Right ventricle myocardium inferior (tissue), 1 donor: ENCODE measurements at places on chromosomes 2 and 18. TPM values are rescaled to one million over a fixed set of nuclear protein-coding genes. Genes with fewer than 3 reads are reported as not detected.

GRCh38 chr18:55610506-55610905 lies 22.5 kb upstream of the TCF4 start:
- DNase-seq = no peak

DNA sequence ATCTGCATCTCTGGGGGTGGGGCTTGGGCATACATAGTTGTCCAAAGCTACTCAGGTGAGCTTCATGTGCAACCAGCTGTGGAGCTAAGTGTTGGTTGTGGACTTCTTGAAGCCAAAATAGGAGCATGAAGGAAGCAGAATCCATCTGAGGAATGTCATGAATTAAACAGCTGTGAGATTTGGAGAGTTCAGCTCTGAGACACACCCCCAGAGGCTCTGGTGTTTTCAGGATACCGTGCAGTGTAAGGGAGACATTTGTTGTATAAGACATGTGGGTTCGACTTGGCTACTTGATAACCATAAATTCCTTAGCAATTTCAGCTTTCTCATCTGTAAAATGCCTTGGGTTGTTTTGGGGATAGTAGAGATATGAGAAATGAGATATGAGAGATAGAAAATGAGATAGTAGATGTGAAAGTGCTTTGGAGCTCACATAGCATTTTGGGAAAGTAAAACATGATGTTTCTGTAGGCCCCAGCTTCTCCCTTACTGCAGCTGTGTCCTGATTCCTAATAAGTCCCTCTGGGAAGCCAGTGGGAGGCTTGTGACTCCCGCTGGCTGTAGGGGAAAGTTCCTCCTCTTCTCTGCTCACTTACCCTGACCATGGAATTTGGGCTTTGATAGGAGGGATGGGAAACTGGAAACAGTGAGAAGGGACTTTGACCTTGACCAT lies 50.0 kb downstream of the DPYSL5 start:
- DNase-seq = no peak

DNA sequence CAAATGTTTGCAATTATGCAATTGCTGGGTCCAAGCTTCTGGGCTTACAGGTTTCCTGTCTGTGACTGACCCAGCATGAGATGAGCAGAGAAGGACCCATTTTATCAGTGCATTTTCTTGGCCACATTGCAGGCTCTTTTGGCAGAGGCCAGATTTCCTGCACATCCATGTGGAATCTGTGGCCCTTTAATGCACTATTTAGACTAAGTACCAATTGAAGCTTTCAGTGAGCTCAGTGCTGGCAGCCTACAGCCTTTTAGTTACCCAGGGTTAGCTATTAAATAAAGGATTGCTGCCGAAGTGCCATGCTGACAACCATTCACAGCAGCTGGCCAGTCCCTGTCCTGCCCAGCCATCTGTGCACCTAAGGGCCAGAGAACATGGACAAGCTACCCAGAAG lies 165.0 kb downstream of the ANKRD30B start:
- no peak for DNase-seq

- DNase-seq = no peak
These were observed 99.9 kb downstream of the PARD3B start for GRCh38 chr2:204645018-204645773.

DNA sequence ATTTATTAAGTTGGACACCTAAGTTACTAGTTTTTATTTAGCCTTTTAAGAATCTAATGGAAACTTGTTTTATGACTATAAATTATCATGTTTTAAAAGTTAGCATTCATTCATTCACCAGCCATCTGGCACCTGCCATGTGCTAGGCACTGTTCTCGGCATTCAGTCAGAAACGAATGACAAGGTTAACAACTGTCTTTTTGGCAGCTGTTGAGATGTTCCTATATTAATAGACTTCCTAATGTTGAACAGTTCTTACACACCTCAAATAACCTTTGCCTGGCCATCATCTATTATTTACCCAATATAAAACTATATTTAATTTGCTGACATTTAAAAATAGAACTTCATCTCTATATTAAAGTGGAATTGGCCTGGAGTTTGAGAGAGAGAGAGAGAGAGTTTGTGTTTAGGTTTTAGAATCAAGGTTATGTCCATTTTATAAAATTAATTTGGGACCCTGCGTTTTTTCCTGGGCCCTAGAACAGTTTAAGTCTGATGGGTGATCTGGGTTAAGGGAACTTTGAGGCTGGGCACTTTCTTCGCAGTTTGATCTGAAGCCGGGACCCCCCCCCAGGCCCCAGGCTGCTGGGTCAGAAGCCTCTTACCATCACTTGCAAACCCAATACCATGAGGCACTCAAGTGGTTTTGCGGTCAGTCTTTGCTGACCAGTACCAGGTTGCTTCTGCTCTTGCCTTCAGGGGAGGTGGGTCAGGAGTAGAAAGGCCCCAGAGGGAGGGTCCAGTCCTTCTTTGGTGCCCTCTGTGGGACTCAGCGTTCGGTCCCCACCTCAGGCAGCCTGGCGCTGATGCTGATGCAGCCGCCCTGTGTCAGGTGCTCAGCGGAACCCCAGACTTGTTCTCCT lies 48.3 kb upstream of the ASB1 start:
- no peak for DNase-seq

DNA sequence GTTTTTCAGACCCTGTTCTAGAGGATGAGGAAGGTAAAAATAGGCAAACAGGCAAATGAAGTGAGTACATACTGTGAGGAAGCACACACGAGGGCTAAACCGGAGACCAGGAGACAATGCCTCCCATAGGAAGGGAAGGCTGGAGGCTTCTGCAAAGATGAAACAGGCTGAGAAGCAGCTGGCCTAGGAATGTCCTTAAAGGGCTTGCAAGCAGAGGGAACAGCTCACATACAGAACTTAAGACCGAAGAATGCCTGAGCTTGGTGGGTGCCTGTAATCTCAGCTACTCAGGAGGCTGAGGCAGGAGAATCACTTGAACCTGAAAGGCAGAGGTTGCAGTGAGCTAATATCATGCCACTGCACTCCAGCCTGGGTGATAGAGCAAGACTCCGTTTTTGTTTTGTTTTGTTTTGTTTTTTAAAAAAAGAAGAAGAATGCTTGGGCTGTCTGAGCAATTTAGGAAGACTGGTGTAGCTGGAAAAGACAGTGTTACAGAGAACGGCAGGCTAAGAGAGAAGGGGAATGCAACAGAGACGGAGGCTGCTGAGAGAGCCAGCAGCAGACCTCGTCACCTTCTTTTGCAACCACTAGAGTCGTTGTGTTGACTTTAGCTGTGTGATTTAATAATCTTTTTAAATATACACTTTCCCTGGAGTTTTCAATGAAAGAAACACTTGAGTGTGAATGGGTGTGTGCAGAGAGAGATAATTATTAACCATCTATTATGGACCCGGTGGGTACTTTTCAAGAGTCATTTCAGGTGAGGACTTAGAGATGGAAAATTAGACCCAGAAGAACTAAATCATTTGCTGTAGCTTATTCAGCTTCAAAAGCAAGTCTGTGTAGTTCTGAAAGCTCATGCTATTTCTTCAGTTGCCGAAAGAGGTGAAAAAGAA lies 232.8 kb downstream of the GALR1 start:
- DNase-seq = no peak

- DNase-seq = peak; percentile 81
These were observed at the start of gene CLIP4 for GRCh38 chr2:29114946-29115609. CLIP4 (plus strand) TSS chr2:29115415; CDS start chr2:29121389, 5,974 bp downstream.

DNA sequence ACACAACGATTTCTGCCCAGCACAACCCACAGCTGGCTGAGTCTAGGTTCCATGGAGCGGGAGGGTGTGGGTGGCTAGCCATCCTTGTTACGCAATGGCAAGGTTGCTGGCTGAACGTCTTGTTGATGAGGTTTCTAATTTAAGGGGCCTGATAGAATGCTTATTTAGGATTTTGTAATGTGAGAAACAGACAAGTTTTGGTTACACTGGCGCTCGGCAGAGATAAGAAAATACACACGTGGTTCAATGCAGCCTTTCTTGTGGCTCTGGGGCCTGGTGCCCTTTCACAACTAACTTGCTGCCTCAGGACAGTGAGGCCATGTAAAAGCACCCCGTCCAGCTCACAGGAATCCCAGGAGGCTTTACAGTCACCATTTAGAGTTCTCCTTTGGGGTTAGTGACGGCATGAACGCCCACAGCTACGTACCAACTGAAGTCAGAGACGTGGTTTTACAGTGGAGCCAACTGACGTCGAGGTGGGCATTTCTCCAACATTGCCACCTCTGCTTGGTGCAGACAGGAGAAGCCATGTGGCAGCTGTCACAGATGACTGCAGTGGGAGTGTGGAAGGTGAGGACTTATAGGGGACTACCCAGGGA lies 29.7 kb upstream of the PIEZO2 start:
- DNase-seq = peak; percentile 67

DNA sequence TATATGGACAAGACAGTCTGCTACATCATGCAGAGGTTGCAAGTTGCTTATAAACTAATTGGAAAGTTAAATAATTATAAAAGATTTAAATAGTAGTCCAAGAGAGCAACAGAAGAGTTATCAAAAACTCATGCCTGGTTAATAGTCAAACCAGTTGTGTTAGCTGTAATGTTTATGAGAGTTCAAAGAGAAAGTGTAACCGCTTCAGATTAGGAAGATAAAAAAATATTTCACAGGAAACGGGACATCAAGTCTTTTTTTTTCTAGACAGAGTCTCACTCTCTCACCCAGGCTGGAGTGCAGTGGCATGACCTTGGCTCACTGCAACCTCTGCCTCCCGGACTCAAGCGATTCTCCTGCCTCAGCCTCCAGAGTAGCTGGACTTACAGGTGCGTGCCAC lies 34.6 kb upstream of the RNF125 start:
- no peak for DNase-seq

DNA sequence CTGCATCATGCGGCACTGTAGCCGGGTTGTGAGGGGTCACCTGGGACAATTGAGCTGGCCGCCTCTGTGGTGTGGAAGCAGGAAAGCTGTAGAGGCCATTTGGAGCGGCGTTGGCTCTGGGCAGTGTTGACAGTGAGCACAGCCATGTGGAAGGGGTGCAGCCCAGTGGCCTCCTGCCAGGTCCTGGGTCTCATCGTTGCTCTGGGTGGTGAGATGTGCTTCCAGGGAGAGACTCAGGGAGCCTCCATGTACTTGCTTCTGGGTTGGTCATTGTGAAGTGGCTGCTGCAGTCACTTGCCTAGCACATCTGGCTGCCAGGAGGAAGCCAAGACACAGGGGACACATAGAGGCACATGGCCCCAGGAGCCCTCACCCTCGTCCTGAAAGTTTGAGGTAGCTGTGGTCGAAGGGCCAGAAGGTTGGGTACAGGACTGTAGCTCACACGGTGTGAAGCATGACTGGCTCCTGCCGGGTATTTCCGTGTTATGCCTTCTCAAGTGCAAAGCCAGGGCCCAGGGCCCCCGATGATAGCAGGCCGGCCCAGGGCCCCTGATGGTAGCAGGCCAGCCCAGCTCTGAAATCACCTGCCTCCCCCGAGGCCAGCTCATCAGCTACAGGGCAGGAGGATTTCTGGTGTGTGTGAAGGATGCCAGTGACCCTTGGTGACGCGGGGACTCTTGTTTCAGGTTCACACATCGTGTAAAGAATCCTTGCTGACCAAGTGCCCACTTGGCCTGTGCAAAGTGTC lies 82.6 kb downstream of the DGKD start:
- DNase-seq = no peak

DNA sequence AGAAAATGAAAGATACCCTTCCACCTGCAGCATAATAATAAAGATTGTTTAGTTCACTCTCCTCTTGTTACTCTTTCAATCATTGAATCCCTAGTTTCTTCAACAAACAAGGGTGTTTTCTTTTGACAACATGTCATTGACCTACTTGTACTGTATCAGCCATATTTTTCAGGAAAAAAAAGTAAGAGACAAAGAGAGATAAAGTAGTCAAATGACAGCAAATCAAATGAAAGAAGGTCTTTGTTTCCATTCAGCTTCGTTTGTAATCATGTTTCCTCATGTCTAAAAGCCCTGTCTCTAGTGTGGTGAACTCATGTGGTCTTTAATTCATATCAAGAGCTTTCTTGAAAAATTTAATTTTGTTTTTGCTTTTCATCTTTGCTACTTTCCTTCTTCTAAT lies 557.8 kb upstream of the LRATD1 start:
- no peak for DNase-seq

GRCh38 chr2:150626934-150627411 lies 139.5 kb upstream of the RND3 start:
- no peak for DNase-seq

GRCh38 chr18:62935994-62936393 lies 220.7 kb downstream of the PHLPP1 start:
- DNase-seq = no peak

GRCh38 chr2:11552260-11552638 lies 18.4 kb downstream of the GREB1 start:
- DNase-seq = no peak

DNA sequence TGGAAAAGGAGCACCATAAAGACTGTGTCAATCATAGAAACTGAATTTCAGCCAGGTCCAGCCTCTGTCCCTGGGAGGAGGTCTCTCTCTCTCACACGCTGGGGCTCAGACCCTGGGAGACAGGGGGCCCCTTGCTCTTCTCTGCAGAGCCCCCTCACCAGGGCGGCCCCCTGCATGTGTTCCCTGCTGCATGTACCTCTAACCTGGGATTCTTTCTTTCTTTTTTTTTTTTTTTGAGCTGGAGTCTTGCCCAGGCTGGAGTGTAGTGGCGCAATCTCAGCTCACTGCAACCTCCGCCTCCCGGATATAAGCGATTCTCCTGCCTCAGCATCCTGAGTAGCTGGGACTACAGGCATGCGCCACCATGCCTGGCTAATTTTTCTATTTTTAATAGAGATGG lies 46.5 kb downstream of the TPO start:
- no peak for DNase-seq

- no peak for DNase-seq
These were observed 210.2 kb upstream of the FBXO11 start for GRCh38 chr2:48116497-48116896.

DNA sequence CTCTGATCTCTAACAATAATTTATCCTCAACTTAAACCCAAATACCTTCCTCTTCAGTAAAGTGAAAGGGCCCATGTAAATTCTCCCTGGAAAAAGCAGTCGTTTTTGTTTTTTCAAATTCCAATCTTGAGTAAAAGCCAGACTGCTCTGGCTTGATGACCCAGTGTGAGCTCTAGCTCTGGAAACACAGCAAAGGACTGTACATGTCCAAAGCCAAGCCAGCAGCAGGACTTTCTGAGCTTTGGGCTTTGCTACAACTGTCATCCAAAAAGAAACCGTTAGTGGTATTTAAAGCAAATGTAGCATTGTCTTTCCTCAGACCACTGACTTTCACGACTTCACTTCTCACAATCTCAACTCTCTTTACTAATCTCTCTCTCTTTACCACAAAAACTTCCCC lies 25.4 kb downstream of the SH3YL1 start:
- no peak for DNase-seq

- no peak for DNase-seq
These were observed 1.2 kb upstream of the TANC1 start for GRCh38 chr2:158967114-158967730.

Gene POTEC
- total RNA-seq = not detected

Gene HRH4
- total RNA-seq = 0.19 TPM

Gene VSNL1
- 10.4 TPM for total RNA-seq

Gene CD8B2
- not detected for total RNA-seq

Gene RANBP2
- 48.7 TPM for total RNA-seq

Gene TRABD2A
- 0.73 TPM for total RNA-seq

Gene FMNL2
- 7.2 TPM for total RNA-seq

Gene CNDP1
- total RNA-seq = not detected

Gene MAL
- 8.7 TPM for total RNA-seq

Gene PRKAG3
- total RNA-seq = not detected

Gene CNRIP1
- total RNA-seq = 12.5 TPM

Gene TTN
- 3,032 TPM for total RNA-seq

Gene ST6GAL2
- total RNA-seq = 0.38 TPM

Gene FAP
- total RNA-seq = 0.62 TPM

Gene FN1
- total RNA-seq = 92.2 TPM
